ENCODE measurements at places on chromosomes 11 and 22. TPM values are rescaled to one million over a fixed set of nuclear protein-coding genes. Genes with fewer than 3 reads are reported as not detected.

The RAB38 gene
- total RNA-seq, result 6.3 TPM

The FAM227A gene
- total RNA-seq, result 0.34 TPM

GRCh38 chr11:76069001-76069400 is 137.3 kb downstream of the WNT11 start:
- H3K4me1 ChIP-seq, result peaks cover 5% of the 10 kb centered on the region
- no peak overlapping the region for H3K27ac ChIP-seq
- H3K4me3 ChIP-seq, result no peak overlapping the region
- peaks cover 8% of the 10 kb centered on the region for H3K36me3 ChIP-seq

GRCh38 chr11:129996113-129996870 is 6.3 kb downstream of the PRDM10 start:
- H3K4me3 ChIP-seq, result no peak overlapping the region
- peak overlapping the region; percentile 15 for H3K27ac ChIP-seq
- H3K27me3 ChIP-seq, result no peaks in the 10 kb centered on the region
- H3K36me3 ChIP-seq, result peaks cover 3% of the 10 kb centered on the region

- no peaks in the 10 kb centered on the region for H3K36me3 ChIP-seq
- H3K4me3 ChIP-seq, result no peak overlapping the region
- DNase-seq, result peak; percentile 8
- peaks cover 11% of the 10 kb centered on the region for H3K4me1 ChIP-seq
- H3K27ac ChIP-seq, result no peak overlapping the region
Observed at GRCh38 chr11:8219257-8220021, 44.2 kb downstream of the LMO1 start.

- H3K4me1 ChIP-seq, result no peaks in the 10 kb centered on the region
- no peak for DNase-seq
- peaks cover 5% of the 10 kb centered on the region for H3K36me3 ChIP-seq
- no peaks in the 10 kb centered on the region for H3K27me3 ChIP-seq
Observed at GRCh38 chr22:27253108-27253902, 548.3 kb downstream of the MN1 start.

The ZFTA gene
- total RNA-seq, result 4.0 TPM

GRCh38 chr11:113690619-113691569 is 15.2 kb downstream of the TMPRSS5 start:
- H3K27ac ChIP-seq, result no peak overlapping the region
- H3K36me3 ChIP-seq, result no peaks in the 10 kb centered on the region
- no peaks in the 10 kb centered on the region for H3K27me3 ChIP-seq
- peaks cover 4% of the 10 kb centered on the region for H3K4me1 ChIP-seq

GRCh38 chr11:2237457-2238238 is 32.7 kb downstream of the ASCL2 start:
- no peaks in the 10 kb centered on the region for H3K36me3 ChIP-seq
- H3K27me3 ChIP-seq, result peaks cover 5% of the 10 kb centered on the region
- H3K4me3 ChIP-seq, result no peak overlapping the region
- DNase-seq, result no peak

The NCAM1 gene
- 0.60 TPM for total RNA-seq

DNA sequence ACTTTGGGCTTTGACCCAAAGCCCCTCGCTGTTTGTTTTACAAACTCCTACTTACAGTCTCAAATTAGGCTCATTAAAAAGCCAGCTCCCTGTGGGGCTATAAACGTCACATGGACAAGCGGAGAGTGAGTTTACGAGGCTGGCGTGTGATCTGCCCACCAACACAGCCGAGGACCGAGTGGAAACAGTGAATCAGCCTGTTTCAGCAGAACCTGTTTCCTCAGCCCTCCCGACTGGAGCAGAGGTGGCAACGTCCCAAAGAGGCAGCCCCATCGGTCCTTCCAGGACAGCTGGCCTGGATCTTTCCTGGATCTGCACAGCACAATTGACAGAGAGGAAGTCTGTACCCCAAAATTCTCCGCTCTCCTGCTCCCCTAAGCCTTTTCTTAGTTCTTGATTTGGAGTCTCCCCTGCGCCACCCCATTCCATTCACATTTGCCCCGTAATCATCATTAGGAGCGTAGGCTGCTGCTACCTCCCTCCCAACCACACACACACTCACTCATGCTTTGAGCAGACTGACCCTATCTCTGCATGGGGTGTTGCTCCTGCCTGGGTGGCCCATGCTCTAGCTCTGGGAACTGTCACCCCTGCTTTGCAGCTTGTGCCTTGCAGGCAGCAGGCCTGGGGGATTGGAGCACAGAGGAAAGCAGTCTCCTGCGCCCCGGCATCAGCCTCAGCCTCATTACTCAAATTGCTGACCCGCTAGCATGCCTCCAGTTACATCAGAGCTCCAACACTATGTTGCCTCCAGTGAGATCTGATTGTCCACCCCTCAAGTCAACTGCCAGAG is 117.8 kb downstream of the NAT10 start:
- no peaks in the 10 kb centered on the region for H3K36me3 ChIP-seq
- H3K4me3 ChIP-seq, result no peak overlapping the region
- no peak overlapping the region for H3K27ac ChIP-seq
- H3K4me1 ChIP-seq, result no peaks in the 10 kb centered on the region
- peaks cover 29% of the 10 kb centered on the region for H3K27me3 ChIP-seq

The CACNA1I gene
- total RNA-seq, result 0.58 TPM

- no peak overlapping the region for H3K4me3 ChIP-seq
- no peak overlapping the region for H3K27ac ChIP-seq
- no peaks in the 10 kb centered on the region for H3K4me1 ChIP-seq
Observed at GRCh38 chr11:6022956-6023355, 7.6 kb downstream of the OR56A1 start.

DNA sequence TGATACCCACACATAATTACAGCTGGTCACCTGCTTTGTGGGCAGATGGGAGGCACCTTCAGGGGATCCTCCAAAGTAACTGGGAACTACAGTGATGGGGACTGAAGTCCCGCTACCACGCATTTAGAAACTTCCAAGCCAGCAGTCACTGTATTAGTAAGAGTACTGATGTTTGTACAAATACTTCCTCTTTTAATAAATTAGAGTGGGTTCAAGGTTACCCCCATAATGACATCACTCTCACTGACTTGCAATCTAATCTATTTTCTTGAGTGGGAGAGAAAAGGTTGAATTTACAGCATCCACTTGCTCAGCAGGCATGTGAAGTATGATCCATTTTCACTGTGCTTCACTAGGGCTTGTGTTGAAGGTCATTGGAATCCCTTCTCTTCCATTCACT is 72.1 kb upstream of the TIMP3 start:
- H3K4me1 ChIP-seq, result peaks cover 1% of the 10 kb centered on the region
- no peak overlapping the region for H3K4me3 ChIP-seq
- no peak for DNase-seq
- no peak overlapping the region for H3K27ac ChIP-seq
- H3K36me3 ChIP-seq, result no peaks in the 10 kb centered on the region
- no peaks in the 10 kb centered on the region for H3K27me3 ChIP-seq

The APOBEC3A gene
- not detected for total RNA-seq

DNA sequence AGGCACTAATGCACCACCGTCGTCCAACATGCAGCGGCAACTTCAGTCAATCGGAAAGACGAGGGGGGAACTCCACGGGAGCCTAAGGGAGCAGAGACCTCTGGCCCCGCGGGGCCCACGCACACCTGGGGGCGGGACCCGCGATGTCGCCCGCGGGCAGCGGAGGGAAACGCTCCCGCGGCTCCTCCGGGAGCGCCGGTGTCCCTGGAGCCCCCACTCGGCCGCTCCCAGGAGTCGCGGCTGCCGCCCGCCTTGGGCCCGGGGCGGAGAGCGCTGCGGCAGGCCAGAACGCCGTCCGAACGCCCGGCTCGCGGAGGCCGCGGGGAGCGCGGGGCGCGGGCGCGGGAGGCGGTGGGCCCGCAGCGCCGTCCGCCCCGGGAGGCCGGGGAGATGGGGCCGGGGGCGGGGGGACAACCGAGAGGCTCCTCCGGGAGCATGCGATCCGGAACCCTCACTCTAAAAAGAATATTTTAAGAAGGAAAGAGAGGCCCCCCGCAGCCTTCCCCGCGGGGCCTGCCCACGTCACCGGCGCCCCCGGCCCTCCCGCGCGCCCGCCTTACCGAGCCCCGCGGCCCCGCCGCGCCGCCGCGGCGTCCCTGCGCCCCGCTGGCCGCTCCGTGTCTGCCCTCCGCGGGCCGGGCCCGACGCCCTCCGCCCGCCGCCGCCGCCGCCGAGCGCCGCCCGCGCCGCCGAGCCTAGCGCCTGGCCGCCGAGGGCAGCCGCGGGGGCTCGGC is 86.6 kb upstream of the ARHGAP32 start:
- peak; percentile 25 for DNase-seq
- peaks cover 51% of the 10 kb centered on the region for H3K4me1 ChIP-seq
- peaks cover 27% of the 10 kb centered on the region for H3K27me3 ChIP-seq
- H3K36me3 ChIP-seq, result no peaks in the 10 kb centered on the region
- peak overlapping the region; percentile 88 for H3K4me3 ChIP-seq

The CSRP3 gene
- total RNA-seq, result not detected

DNA sequence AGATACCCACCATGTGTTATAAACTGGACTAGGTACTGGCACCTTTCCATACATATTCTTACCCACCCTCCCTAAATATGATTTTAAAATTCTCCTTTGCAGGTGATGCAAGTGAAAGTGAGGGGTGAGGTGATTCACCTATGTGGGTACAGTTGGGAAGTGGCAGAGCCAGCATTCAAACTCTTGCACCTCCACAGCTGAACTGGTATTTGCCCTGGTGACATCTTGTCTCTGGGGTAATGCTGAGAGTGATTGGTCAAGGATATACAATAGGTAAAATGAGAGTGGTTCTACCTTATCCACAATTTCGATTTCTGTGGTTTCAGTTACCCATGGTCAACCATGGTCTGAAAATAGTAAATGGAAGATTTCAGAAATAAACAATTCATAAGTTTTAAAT is 288.2 kb downstream of the MIAT start:
- H3K27ac ChIP-seq, result no peak overlapping the region
- no peaks in the 10 kb centered on the region for H3K36me3 ChIP-seq
- DNase-seq, result no peak
- H3K27me3 ChIP-seq, result peaks cover 2% of the 10 kb centered on the region
- H3K4me3 ChIP-seq, result no peak overlapping the region

- H3K27me3 ChIP-seq, result peaks cover 14% of the 10 kb centered on the region
- no peak overlapping the region for H3K27ac ChIP-seq
- no peak overlapping the region for H3K4me3 ChIP-seq
- DNase-seq, result no peak
Observed at GRCh38 chr11:20010156-20010850, 150.0 kb downstream of the DBX1 start.

DNA sequence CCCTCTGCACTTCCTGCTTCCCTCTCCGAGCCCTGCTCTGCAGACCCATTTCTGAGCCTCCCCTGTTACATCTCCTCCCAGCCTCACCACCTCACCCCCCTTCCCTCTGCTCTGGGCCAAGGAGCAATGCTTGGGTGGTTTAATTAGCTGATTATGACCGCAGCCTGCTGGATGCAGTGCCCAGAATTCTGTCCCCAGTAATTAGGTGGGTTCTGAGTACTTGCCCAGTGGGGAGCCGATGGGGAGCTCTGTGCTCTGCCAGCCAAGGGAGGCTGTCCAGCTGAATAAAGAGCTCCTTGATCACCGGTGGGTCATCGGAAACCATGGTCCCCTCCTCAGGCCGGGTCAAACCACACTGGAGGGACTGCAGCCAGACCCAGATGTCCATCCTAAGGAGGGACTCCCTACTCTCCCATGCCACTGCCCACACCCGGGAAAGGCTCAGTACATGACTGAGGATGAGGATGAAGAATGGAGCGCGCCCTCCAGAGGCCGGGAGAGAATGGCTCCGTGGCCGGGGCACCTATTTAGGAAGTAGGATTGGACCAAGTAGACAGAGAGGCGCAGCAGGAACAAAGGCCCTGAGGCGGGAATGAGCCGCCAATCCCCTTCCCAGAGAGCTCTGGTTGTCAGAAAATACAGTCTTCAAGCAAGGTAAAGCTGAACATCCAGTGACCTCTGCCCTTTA is 9.1 kb downstream of the ARRB1 start:
- DNase-seq, result no peak
- H3K4me1 ChIP-seq, result peaks cover 86% of the 10 kb centered on the region
- no peaks in the 10 kb centered on the region for H3K36me3 ChIP-seq
- no peak overlapping the region for H3K27ac ChIP-seq
- no peaks in the 10 kb centered on the region for H3K27me3 ChIP-seq

DNA sequence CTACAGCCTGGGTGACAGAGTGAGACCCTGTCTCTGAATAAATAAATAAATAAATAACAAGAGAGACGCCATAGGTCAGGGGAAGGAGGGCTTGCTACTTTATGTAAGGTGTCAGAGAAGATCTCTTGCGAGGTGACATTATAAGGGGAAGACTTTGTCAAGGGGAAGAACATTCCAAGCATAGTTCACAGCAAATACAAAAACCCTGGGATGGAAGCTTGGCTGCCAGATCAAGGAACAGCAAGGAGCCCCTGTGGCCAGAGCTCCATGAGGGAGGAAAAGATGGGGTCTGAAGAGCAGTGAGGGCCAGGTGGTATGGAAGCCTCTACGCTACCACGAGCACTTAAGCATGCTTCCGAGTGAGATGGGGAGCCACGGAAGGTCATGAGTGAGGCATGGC is 62.3 kb downstream of the AHNAK start:
- H3K27me3 ChIP-seq, result no peaks in the 10 kb centered on the region
- peaks cover 9% of the 10 kb centered on the region for H3K4me1 ChIP-seq
- no peaks in the 10 kb centered on the region for H3K36me3 ChIP-seq
- no peak overlapping the region for H3K4me3 ChIP-seq

GRCh38 chr11:92204731-92205130 is 19.9 kb upstream of the FAT3 start:
- no peak for DNase-seq
- H3K4me3 ChIP-seq, result no peak overlapping the region
